ENCODE measurements at places on chromosomes 12 and 14. TPM values are rescaled to one million over a fixed set of nuclear protein-coding genes. Genes with fewer than 3 reads are reported as not detected.
A peak's percentile ranks its signal among the peaks of the same experiment; 100 is the strongest.

GRCh38 chr14:101870273-101870939 is 94.0 kb upstream of the DYNC1H1 start:
- H3K27me3 ChIP-seq: no peaks in the 10 kb centered on the region
- no peak overlapping the region for H3K4me3 ChIP-seq
- no peak overlapping the region for H3K27ac ChIP-seq
- DNase-seq: no peak
- H3K4me1 ChIP-seq: no peaks in the 10 kb centered on the region
- H3K36me3 ChIP-seq: no peaks in the 10 kb centered on the region

DNA sequence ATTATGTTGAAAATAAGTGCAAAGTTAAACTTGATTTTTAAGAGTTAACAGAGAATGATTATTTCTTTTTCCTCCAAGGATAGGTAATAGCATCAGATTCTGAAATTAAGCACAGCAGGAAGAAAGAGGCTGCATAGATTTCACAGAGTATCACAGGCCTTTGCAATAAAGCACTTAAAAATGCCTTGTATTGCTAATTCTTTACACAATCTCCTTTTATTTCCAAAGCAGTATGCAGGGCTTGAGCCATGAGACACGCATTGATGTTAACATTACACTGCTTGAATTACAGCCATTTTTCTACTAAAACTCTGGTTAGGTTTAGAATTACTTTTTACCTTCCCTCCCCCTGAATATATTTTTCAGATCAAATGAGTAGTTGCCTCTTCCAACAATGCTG is 398.3 kb downstream of the BCAT1 start:
- peaks cover 7% of the 10 kb centered on the region for H3K4me1 ChIP-seq
- H3K4me3 ChIP-seq: peak overlapping the region; percentile 3
- no peaks in the 10 kb centered on the region for H3K27me3 ChIP-seq
- no peak for DNase-seq

- peaks cover 10% of the 10 kb centered on the region for H3K36me3 ChIP-seq
- no peak overlapping the region for H3K4me3 ChIP-seq
- H3K27me3 ChIP-seq: no peaks in the 10 kb centered on the region
- H3K4me1 ChIP-seq: peaks cover 28% of the 10 kb centered on the region
- DNase-seq: no peak
- no peak overlapping the region for H3K27ac ChIP-seq
These were observed 48.2 kb downstream of the ATF7 start for GRCh38 chr12:53577941-53578352.

GRCh38 chr14:55122440-55122986 is 6.5 kb upstream of the LGALS3 start:
- no peak overlapping the region for H3K4me3 ChIP-seq
- no peaks in the 10 kb centered on the region for H3K27me3 ChIP-seq
- H3K4me1 ChIP-seq: peaks cover 46% of the 10 kb centered on the region
- no peak for DNase-seq
- no peaks in the 10 kb centered on the region for H3K36me3 ChIP-seq

DNA sequence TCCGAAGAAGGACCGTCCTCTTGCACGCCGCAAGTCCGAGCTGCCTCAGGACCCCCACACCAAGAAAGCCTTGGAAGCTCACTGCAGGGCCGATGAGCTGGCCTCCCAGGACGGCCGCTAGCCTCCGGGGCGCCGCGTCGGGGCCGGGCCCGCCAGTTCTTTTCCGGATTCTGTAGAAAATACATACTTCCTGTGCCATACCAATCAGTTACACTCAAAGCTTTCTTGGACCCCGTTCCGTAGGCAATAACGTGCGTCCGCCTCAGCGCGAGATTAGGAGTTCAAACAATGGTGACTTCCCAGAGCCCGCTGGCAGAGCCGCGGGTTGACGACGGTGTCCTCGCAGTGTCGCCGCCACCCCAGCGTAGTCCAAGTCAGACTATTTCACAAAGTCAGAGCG is 39.2 kb upstream of the DYNC1H1 start:
- peaks cover 4% of the 10 kb centered on the region for H3K4me1 ChIP-seq
- H3K27me3 ChIP-seq: no peaks in the 10 kb centered on the region
- DNase-seq: no peak
- H3K4me3 ChIP-seq: no peak overlapping the region
- H3K27ac ChIP-seq: no peak overlapping the region

GRCh38 chr14:94342334-94342934 is 19.3 kb upstream of the SERPINA6 start:
- no peaks in the 10 kb centered on the region for H3K4me1 ChIP-seq
- no peaks in the 10 kb centered on the region for H3K27me3 ChIP-seq
- no peak overlapping the region for H3K4me3 ChIP-seq
- H3K27ac ChIP-seq: no peak overlapping the region
- H3K36me3 ChIP-seq: no peaks in the 10 kb centered on the region
- DNase-seq: peak; percentile 92

DNA sequence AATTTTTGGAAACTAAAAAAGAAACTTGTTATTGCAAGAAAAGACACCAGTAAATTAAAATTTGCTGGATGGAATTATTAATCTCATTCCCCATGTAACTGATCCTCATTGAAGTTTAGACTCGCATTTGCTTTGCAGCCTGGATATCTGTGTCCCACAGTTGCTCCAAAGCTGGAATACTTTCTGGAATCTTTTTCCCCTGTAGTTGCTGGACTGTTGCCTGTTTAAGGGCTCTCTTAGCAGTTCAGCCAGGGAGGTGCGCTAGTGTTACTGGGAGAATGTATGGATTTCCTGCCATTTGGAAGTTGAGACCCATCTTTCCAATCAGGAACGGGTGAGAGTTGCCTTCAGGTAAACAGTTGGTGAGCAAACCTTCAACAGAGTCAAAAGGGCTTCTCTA is 20.3 kb downstream of the BCL2L14 start:
- H3K36me3 ChIP-seq: no peaks in the 10 kb centered on the region
- H3K4me1 ChIP-seq: no peaks in the 10 kb centered on the region
- H3K27me3 ChIP-seq: no peaks in the 10 kb centered on the region
- no peak for DNase-seq

DNA sequence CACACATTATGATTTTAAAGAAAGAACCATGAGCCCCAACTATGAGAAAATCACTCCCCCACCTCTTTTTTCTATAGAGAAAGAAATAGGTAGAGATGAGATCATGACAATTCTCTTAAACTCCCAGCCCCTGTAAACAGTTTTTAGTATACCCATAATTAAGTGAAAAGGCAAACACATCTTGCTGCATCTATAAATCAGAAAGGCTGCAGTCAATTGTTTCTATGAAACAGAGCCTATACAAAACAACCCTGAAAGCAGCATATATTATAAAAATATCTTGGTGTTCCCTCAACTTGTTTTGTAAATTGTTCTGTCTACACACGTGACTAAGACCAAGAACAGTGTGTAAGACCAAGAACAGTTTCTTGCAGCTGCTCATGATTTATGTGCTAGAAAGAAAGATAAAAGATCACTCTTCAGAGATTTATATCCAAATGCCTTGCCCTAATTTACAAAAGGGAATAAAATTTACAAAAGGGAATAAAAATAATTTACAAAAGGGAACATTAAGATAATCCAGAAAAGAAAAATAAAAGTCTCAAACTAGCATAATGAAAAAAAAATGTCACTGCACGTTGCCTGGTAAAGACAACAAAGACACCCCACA is 4.8 kb downstream of the KITLG start:
- H3K27ac ChIP-seq: no peak overlapping the region
- H3K4me1 ChIP-seq: peaks cover 87% of the 10 kb centered on the region
- no peaks in the 10 kb centered on the region for H3K36me3 ChIP-seq
- H3K27me3 ChIP-seq: no peaks in the 10 kb centered on the region
- DNase-seq: no peak

DNA sequence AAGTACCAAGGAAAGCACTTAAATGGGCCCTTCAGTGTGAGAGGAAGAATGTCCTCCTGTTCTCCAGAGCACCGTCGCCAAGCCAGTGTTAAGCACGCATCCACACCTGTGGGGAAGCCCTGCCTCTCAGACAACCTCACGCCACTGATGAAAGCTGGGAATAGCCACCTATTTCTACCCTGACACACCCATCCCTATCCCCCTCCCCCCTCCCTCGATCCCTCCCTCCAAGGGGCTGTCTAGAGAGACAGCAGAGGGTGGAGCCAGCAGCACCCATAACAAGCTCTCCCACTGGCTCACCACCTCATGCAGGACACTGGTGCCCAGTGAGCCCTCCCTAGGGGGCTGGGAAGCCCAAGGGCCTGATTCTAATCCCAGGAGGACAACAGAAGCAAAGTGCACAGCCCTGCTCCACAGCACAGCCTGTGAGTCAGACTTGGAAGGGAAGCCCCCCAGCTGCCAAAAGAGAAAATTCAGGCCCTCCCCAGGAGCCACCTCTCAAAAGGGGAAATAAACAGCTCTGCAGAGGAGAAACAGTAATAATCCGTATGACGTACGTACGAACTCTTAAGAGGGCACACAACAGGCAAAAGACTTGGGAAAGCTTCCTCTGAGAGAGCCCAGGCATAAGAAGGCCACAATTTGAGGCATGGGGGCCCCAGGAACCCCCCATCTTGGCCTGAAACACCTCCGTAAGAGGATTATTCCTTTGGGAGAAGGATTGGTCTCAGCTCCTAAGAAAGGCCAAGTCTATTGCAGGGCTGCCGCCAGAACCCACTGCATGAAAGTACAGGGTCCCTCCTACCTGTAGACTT is 7.8 kb downstream of the PITPNM2 start:
- DNase-seq: no peak
- H3K27ac ChIP-seq: no peak overlapping the region
- no peak overlapping the region for H3K4me3 ChIP-seq
- H3K27me3 ChIP-seq: no peaks in the 10 kb centered on the region

Gene IFNG-AS1
- not detected for total RNA-seq

Gene SLC6A13
- total RNA-seq: not detected

Gene WDHD1
- total RNA-seq: 1.7 TPM

Gene HOXC9
- 6.7 TPM for total RNA-seq
